NCI-H526 (cell line): ENCODE measurements at places on chromosomes 3 and 15.
A peak's percentile ranks its signal among the peaks of the same experiment; 100 is the strongest.

GRCh38 chr3:2807514-2807913 is 302.7 kb downstream of the IL5RA start:
- DNase-seq, result peak; percentile 2

DNA sequence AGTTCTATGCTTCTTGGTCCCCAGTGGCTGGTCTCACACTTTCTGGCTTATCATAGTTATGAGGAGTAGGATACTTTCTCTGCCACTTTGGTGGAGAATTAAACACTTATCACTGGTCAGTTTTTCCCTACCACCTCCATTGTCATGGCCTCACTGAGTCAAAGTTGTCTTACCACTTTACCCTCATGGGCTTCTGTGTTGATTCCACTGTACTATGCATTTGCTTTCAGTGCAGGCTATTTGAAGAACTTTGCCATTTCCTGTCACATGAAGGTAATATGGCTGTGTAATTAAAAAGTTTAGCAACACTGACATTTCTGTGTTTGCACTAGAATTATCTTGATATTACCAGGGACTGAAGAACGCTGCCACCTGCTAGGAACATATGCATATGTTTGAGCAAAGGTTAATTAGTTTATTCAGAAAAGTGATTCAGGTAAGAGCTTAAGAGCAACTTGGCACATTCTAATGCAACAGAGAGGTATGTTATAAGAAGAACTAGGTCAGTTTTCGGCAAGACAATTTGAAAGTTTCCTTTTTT is 377.3 kb downstream of the PDCD6IP start:
- DNase-seq, result no peak

GRCh38 chr3:102207151-102207571 is 227.7 kb upstream of the ZPLD1 start:
- no peak for DNase-seq

DNA sequence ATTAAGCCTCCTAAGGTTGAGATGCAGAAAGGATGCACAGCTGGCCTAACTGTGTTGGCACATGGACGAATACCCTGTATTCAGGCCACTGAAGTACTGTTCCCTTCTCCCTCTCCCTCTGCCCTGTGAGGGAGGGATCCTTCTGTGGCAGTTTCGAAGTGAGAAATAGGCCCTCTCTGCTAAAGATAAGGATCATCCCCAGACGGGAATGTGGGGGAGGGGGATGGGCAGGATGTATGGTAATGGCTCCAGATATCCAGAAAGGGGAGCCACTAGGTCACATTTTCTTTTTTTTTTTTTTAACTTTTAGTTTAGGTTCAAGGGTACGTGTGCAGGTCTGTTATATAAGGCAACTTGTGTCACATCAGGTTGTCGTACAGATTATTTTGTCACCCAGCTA is 463.1 kb downstream of the TBL1XR1 start:
- no peak for DNase-seq

- no peak for DNase-seq
Observed at GRCh38 chr15:67033012-67033411, 32.4 kb upstream of the SMAD3 start.

DNA sequence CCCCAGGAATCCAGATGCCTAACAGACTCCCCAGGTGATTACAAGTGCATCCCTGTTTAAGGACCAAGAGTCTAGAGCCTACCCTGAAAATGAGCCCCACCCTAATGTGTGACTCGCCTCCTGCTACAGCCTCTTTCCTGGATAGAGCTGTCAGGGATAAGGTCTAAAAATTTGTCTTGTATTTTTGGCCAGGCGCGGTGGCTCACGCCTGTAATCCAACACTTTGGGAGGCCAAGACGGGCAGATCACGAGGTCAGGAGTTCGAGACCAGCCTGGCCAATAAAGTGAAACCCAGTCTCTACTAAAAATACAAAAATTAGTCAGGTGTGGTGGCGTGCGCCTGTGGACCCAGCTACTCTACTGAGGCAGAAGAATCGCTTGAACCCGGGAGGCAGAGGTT is 11.2 kb downstream of the TMC3 start:
- no peak for DNase-seq

DNA sequence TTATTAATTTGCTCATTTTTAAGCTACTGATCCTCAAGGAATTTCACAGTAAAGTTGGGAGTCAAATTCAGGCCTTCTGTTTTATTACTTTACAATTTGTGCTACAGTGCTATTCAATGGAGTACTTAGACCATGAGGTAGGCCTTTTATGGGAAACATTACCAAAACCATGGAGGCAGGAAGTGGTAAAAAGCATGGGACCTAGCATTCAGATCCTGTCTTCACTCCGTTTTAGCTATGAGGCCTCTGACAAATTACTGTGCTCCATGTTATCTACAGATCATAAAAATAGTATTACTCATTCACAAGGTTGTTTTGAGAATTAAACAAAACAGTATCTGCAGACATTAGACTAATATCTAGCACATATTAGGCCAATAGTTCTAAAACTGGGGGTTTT is 140.6 kb upstream of the SLITRK3 start:
- DNase-seq, result no peak
